ENCODE measurements at places on chromosomes 2 and 18. TPM values are rescaled to one million over a fixed set of nuclear protein-coding genes. Genes with fewer than 3 reads are reported as not detected.
A peak's percentile ranks its signal among the peaks of the same experiment; 100 is the strongest.

GRCh38 chr2:44639399-44639798, 277.7 kb downstream of the CAMKMT start:
- DNase-seq, result no peak

Gene VSNL1
- total RNA-seq, result 12.1 TPM

GRCh38 chr2:160221391-160222276, 21.6 kb upstream of the ITGB6 start:
- peak; percentile 87 for DNase-seq

DNA sequence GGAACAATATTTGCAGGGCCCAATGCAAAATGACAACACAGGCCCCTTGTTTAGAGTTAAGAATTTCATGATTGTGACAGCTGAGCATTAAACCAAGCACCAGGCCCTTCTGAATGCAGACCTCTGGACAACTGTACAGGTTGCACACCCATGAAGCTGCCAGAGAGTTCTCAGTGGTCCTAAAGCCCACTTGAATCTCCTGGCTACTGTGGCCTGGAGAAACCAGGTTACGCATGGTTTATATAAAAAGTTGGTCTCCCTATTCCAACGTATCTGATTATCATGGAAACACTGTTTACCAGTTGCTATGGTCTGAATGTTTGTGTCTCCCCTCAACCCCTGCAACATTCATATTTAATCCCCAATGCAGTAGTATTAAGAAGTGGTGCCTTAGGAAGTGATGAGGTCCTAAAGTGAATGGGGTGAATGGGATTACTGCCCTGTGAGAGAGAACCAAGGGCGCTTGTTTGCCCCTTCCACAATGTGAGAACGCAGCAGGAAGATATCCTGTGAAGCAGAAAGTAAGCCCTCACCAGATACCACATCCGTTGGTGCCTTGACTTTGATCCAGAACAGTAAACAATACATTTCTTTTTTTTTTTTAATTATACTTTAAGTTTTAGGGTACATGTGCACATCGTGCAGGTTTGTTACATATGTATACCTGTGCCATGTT, 48.0 kb upstream of the ANXA4 start:
- no peak for DNase-seq

DNA sequence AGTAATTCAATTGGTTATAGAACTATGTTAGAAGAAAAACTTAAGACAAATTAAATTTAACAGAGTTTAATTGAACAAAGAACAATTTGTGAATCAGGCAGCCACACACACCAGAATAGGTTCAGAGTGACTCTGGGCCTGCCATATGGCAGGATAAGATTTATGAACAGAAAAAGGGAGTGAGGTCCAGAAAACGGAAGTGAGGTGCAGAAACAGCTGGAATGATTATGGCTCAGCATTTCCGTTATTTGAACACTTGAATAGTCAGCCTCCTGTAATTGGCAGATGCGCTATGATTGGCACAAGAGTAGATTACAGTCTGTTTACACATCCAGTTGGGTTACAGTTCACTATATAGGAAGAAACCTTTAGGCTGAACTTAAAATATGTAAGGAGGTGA, 99.0 kb downstream of the MBD2 start:
- DNase-seq, result no peak

- no peak for DNase-seq
Observed at GRCh38 chr2:85135660-85135914, 2.4 kb downstream of the TCF7L1 start.

- DNase-seq, result no peak
Observed at GRCh38 chr2:170446078-170446477, 268.1 kb downstream of the MYO3B start.

- DNase-seq, result no peak
Observed at GRCh38 chr18:13211534-13211933, 7.0 kb upstream of the LDLRAD4 start.

Gene FIGLA
- total RNA-seq, result not detected

DNA sequence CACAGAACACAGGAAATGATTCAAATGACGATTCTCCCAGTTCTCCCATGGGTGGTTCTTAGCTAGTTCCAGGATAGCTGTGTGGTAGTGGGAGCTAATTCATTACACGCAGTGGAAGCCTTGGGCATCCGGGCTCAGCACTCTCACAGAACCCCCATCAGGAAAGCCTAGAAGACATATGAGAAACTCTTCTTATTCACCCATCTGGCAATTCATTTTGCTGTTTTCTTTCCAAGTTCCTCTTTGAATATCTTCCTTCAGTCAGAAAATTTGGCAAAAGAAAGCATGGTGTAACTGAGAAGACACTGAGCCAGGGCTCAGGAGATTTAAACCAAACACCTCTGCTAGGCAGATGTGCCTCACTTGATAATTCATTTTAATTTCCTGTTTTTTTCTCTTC, 85.2 kb upstream of the FN1 start:
- no peak for DNase-seq

- no peak for DNase-seq
Observed at GRCh38 chr2:236705295-236706105, 135.9 kb downstream of the ACKR3 start.

- DNase-seq, result no peak
Observed at GRCh38 chr2:152571048-152571766, 146.1 kb downstream of the PRPF40A start.

DNA sequence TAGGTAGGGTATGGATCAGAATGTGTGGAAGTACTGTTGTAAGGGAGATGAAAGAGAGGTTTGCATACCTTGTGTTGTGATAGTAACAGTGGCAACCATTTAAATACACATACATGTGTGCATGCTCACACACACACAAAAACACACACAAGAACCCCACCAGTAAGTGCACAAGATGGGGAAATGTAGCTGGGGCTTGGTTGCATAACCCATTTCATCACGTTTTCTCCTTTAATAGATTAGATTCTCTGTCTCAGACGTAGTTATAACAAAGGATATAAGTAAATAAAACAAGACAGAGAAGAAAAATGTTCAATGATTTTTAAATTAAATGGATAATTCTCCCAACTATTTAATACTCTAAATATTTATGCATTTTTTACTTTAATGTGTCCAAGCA, 13.4 kb downstream of the ARHGAP15 start:
- DNase-seq, result no peak

DNA sequence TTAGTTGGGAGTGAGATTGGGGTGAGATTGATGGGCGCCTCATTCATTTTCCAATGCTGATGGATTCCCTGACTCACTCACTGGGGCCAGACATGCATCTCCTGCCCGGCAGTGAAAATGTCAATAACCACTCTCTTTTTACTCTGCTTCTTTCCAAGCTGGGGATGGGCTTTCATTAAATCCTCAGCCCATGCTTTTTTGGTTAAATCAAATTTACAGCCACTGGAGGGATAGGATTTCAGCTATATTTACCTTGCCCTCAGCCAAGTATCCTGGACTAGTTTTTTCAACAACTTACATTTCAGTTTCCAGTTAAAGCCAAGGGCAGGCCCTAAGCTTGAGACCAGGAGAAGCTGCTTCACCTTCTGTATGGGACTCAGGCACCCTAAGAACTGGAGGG, 162.8 kb downstream of the TSN start:
- no peak for DNase-seq

GRCh38 chr2:182067393-182067792, 81.7 kb downstream of the PPP1R1C start:
- no peak for DNase-seq

Gene LYPD1
- 23.1 TPM for total RNA-seq

DNA sequence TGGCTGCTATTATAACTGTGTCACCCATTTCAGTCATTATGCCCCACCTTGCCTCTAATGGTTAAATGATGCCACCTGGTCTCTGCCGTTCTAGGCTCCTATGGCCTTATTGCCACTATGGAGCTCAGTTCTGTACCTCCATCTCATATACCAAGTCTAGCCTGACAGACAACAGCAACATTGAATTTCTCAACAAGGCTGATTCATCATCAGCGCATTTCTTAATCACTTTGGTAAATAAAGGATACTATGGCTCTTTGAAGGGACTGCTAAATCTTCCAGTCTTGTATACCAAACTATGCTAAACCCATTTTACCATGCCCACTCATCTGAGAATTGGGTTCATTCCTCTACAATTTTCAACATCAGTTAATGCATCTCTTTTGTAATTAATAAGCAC, 784.5 kb upstream of the CELF4 start:
- no peak for DNase-seq

- peak; percentile 31 for DNase-seq
Observed at GRCh38 chr2:200471324-200471848, 38.5 kb downstream of the KCTD18 start.

GRCh38 chr2:70627211-70627898, 73.7 kb upstream of the TGFA start:
- peak; percentile 59 for DNase-seq

- DNase-seq, result peak; percentile 37
Observed at GRCh38 chr2:96760986-96761832, 507 bp downstream of the CNNM4 start.

DNA sequence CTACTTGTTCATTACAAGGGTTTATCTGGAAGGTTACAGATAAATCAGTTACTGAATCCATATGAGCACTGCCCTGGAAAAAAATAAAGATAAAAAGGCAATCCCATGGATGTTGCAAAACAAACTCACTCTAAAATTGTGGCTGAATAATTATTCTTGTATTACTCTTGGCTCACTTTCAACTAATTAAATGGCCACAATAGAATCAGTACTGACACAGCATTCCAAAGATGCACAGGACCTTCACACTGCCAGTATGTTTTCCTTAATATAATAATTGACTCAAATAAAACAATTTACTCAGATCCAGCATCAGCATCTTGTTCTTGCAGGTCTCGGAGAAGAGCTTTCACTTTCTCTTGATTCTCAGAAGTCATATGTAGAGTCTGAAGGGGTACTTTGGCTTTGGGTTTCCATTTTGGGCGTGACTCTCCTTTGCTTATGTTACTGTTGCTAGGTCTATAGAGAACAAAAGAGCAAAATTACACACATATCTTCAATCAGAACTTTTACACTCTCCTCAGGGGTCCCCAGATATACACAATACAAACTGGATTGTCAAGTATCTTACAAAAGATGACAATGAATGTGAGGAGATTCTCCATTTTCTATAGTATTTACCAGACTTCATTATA, 12.6 kb downstream of the DHX57 start:
- DNase-seq, result no peak

- DNase-seq, result no peak
Observed at GRCh38 chr2:47404356-47404755, 1.4 kb downstream of the MSH2 start.

DNA sequence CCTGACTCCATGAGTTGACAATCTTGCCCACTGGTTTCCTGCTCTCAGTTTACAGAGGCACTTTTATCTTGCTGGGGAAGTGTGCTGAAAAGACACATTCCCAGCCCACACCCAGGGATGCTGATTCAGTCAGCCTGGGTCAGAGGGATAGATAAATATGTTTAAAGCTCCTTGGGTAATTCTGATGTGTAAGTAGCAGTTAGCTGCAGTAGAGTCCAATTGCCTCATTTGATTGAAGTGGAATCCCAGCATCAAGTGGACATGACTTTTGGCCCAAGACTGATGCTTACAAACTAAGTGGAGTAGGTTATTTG, 29.4 kb downstream of the PSD4 start:
- DNase-seq, result no peak

DNA sequence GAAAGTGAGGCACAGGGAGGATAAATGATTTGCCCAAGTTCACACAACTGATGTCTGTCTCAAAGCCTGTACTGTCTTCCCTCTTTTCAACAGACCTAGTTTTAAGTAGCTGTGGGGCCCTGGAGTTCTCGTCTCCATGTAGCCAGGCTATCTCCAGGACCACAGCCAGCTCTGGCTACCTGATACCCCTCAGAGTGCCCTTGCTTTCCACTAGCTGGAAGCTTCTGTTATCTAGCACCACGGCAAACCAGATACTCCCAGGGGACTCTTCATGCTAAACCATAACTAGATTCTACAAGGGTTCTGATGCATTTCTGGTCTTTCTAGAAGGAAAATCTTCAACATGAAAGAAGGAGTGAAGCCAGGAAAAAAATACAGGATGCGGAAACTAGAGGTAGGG, 137.3 kb downstream of the GALNT14 start:
- no peak for DNase-seq

DNA sequence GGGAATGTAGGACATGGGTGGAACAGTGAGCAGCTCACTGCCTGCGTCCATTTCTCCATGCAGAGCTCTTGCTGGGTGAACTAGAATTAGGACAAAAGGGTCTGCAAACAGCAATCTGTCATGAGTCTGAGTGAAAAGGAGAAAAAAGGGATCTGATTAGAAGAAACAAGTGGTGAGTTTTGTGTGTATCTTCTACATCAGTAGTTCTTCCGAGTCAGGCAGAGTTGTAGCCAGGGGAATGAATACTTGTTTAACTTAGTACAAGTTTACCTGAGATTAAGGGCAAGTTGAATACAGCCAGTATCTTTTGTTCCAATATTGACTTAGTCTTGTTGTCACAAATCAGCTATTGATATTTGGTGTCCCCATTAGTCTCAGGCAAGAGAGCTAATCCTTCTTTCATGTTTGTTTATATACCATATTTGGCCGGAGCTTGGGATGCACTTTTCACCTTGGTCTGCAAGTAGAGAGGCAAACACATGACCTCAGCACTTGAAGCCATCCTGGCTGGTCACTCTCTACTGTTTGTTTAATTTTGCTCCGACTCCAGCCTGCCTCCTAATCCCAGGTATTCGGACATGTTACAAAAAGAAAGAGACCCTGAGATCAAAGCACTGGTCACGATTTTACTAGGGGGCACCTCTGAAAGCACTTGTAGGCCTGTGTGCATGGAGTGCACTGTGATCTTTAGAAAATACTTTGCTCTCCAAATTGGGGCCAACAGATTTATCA, 211.0 kb upstream of the NT5C1B start:
- DNase-seq, result peak; percentile 6

DNA sequence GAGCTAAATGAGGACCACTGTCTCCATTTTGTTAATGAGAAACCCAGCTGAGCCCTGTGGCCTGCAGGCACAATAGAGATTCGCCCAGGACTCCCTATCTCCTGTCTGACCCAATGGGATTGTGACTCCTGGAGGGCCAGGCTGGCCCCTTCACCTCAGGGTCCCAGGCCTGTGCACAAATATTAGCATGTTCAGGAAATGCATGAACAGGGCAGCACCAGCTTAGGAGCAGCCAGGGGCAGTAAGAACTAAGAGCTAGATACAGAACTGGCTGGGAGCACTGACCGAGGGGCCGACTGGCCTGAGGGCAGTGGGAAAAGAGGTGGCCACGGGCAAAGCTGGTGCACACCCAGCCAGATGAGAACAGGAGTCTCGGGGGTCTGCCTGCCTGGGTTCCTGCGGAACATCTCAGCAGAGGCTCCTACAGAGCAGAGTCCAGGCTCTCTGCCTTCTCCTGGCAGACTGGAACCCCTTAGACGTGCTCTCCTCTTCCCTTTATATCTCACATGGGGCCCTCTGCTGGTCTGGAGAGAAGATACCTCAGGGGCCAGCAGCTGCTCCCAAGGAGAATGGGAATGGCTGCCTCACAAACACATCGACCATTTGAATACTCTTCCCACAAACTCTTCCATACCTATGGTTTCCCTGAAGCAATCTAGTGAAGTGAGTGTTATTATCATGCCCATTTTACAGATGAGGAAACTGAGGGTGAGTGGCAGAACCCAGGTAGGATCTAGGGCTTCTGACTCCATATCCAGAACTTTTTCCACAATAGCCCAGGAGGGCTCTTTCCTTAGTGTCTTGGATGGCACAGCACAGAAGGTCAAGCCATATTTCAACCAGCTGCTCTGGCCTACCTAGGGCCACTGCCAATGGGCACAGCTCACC, 77.6 kb upstream of the OTOF start:
- no peak for DNase-seq

All from hepatocyte (in vitro differentiated cells).